Chondrocyte (in vitro differentiated cells): ENCODE measurements at places on chromosomes 4 and X. TPM values are rescaled to one million over a fixed set of nuclear protein-coding genes. Genes with fewer than 3 reads are reported as not detected.

DIAPH2 gene
- total RNA-seq: 6.9 to 14.5 TPM (median 14.3 TPM) in 3 replicates

- peaks cover 78% of the 10 kb centered on the region for H3K27me3 ChIP-seq
- H3K4me1 ChIP-seq: peaks cover 10% of the 10 kb centered on the region
- H3K27ac ChIP-seq: no peak overlapping the region
- no peaks in the 10 kb centered on the region for H3K36me3 ChIP-seq
- DNase-seq: no peak
These were observed 13.2 kb upstream of the HAND2 start for GRCh38 chr4:173543266-173543665.

DUX4 gene
- not detected in 3 replicates for total RNA-seq

AKAP17A gene
- total RNA-seq: 33.2 to 38.0 TPM (median 34.3 TPM) in 3 replicates

GRCh38 chr4:181427076-181427475 is 816.1 kb upstream of the TENM3 start:
- no peak for DNase-seq
- no peaks in the 10 kb centered on the region for H3K4me1 ChIP-seq
- H3K27ac ChIP-seq: no peak overlapping the region
- H3K4me3 ChIP-seq: no peak overlapping the region

DNA sequence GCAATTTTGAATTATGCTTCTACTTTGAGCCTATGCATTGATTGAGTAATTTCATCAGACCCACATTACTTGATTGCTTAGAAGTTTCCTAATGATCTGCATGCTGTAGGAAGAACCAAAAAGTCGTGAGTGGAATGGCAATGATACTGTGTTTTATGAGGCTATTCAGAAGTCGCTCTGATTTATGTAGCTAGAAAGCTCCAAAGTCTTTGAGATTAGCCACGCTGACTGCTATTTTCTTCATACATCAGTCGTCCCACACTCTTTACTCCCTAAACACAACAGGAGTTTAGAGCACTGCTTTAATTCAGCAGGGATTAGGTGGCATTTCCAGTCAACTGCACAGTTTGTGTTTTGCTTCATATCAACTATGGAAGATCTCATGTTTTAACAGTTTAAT is 4.1 kb downstream of the GRID2 start:
- H3K4me1 ChIP-seq: peaks cover 23% of the 10 kb centered on the region
- no peaks in the 10 kb centered on the region for H3K36me3 ChIP-seq
- no peak for DNase-seq

PCDH19 gene
- 5.0 to 63.2 TPM (median 5.3 TPM) in 3 replicates for total RNA-seq

DNA sequence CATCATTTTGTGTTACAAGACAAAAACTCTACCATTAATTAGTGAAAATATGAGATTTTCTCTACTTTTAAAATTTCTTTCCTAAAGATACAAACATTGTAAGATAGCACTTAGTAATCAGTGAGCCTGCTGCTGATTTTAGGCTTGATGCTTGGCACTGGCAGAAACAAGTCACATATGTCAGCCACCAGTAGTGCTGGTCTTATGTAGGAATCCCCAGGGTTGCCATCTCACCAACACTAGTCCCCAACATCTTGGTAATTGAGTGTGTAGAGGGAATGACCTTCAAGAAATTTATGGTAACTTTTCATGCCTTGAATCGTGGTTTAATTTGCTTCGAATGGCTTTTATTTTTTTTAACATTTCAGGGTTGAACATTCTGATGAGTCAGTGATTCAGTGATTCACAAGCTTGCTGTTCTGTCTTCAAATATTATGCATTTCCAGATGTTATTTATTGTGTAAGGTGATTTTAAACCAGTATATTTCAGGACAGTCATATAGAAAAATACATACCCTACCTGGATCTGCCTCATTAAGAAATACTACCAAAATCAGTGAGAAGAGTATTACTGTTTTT is 11.9 kb downstream of the EXOC1 start:
- peaks cover 31% of the 10 kb centered on the region for H3K4me1 ChIP-seq
- peaks cover 17% of the 10 kb centered on the region for H3K36me3 ChIP-seq
- no peak overlapping the region for H3K4me3 ChIP-seq
- no peaks in the 10 kb centered on the region for H3K27me3 ChIP-seq
- H3K27ac ChIP-seq: peak overlapping the region; percentile 88
- DNase-seq: no peak

GRCh38 chr4:10462876-10463275 is 5.7 kb upstream of the ZNF518B start:
- no peak overlapping the region for H3K27ac ChIP-seq
- H3K4me3 ChIP-seq: no peak overlapping the region
- H3K27me3 ChIP-seq: no peaks in the 10 kb centered on the region
- peaks cover 13% of the 10 kb centered on the region for H3K4me1 ChIP-seq
- DNase-seq: no peak

GRCh38 chr4:58935332-58935731 is 1825.1 kb upstream of the IGFBP7 start:
- no peak overlapping the region for H3K27ac ChIP-seq
- H3K27me3 ChIP-seq: no peaks in the 10 kb centered on the region
- H3K4me1 ChIP-seq: no peaks in the 10 kb centered on the region
- no peaks in the 10 kb centered on the region for H3K36me3 ChIP-seq

DNA sequence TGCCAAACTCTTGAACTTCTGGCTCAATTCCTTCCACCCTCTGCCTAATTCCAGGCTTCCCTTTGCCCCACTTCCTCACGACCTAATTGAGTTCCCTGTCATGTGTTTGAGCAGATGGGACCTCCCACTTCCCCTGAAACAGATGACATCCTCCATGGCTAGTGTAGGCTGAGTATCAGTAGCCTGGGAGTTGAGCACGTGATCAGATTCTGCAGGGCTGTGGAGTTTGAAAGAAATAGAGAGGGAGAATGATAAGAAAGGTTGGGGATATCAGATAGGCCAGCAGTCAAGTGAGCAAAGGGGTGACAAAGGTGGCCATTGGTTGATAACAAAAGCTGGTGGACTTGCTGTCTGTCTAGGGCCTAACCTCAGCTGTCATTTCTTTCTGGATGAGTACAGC is 18.8 kb upstream of the NWD2 start:
- DNase-seq: no peak
- no peak overlapping the region for H3K27ac ChIP-seq
- peaks cover 5% of the 10 kb centered on the region for H3K27me3 ChIP-seq
- no peak overlapping the region for H3K4me3 ChIP-seq

DNA sequence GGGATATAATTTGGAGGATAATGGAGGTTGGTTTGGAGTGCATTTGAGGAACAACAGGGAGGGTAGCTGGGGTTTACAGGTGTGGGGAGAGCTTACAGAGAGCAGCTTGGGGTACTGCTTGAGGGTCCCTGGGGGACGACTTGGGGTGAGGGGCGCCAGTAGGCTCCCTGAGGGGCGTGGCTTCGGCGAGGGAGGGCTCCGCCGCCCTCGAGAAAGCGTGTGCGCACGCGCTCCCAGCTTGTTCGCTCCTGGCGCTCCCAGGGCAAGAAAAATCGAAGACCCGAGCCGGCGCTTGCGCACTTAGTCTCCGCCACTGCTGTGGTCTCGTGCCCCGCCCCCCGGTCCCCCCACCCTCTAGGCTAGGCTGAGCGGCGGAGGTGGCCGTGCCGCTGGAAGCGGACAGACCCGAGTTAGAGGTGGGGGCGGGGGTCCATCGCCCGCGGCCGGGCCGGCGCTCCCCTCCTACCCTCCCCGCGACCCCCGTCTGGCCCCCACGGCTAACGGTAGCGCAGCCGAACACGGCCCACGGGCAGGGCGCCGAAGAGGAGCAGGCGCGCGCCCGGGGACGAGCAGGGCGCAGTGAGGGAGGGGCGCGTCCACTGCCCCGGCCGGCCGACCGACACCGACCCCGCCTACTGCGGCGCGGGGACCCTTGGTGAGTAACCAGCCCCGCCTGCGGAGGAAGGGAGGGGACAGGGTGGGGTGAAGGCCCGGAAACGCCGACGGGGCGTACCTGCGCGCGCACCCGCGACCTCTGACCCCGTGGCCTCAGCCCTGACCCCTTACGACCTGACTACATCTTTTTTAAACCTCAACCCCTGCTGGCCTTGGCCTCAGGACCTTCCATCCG is 5.4 kb upstream of the CCDC120 start:
- H3K4me3 ChIP-seq: peak overlapping the region; percentile 76
- H3K27me3 ChIP-seq: no peaks in the 10 kb centered on the region
- H3K36me3 ChIP-seq: peaks cover 1% of the 10 kb centered on the region
- H3K27ac ChIP-seq: peak overlapping the region; percentile 75
- DNase-seq: no peak

DNA sequence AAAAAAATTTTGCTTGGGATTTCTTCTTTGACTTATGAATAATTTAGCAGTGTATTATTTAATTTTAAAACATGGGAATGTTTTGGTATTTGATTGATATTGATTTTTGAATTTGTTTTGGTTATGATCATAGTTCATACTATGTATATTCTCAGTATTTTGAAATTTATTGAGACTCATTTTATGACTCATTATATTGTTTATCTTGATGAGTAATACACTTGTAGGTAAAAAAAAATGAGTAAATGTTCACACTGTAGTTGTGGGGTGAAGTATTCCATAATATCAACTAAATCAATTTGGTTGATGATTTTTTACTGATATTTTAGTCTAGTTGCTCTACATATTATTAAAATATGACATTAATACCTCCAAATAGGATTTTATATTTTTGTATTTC is 1142.2 kb downstream of the ADGRL3 start:
- H3K4me3 ChIP-seq: no peak overlapping the region
- DNase-seq: no peak
- H3K36me3 ChIP-seq: peaks cover 7% of the 10 kb centered on the region
- H3K4me1 ChIP-seq: no peaks in the 10 kb centered on the region
- H3K27ac ChIP-seq: no peak overlapping the region

DNA sequence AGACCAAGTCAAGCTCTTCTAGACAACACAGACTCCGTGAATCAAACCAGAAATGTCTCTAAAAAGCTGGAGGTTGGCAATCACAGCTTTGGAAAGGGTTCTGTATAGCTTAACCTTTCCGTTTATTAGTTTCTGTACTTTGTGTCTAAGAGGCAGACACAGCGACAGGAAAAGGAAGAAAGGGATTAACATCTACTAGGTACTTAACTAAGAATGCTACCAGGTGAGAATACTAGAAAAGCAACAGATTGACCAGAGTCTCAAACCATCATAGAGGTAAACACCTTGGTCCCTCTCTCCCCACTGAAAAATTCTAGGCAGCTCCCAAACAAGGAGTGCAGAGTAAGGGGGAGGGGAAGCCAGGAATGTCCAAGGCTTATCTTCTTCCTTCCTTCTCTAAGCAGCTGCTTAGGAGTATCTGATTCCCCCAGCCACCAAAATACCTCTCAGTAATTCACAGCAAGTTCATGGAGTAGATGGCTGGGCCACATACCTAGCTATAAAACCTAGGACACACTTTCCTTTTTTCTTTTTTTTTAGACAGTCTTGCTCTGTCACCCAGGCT is 80.8 kb downstream of the APBB2 start:
- H3K36me3 ChIP-seq: no peaks in the 10 kb centered on the region
- H3K4me1 ChIP-seq: peaks cover 71% of the 10 kb centered on the region
- H3K4me3 ChIP-seq: no peak overlapping the region
- no peaks in the 10 kb centered on the region for H3K27me3 ChIP-seq
- no peak for DNase-seq

CTAG1B gene
- total RNA-seq: not detected in 3 replicates

NRK gene
- 12.7 to 30.6 TPM (median 13.1 TPM) in 3 replicates for total RNA-seq

RHOXF2B gene
- total RNA-seq: not detected in 3 replicates
